ENCODE measurements at places on chromosomes 5 and 9.

DNA sequence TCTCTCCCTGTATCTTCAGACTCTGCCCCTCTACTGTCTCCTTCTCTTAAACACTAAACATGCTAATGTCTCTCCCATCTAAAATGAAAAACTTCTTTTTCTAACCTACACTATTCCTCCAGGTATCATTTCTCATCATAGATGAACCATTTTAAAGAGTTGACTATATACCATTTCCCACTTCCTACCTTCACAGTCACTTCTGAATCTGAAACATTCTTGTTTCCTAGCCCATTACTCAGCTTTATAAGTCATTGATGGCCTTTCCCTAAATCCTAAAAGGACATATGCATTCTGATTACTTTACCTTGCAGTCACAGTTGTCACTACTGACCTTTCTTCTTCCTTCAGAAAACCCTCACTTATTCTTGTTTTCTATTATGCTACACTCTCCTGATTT lies 118.2 kb downstream of the SSBP2 start:
- no peak for DNase-seq

DNA sequence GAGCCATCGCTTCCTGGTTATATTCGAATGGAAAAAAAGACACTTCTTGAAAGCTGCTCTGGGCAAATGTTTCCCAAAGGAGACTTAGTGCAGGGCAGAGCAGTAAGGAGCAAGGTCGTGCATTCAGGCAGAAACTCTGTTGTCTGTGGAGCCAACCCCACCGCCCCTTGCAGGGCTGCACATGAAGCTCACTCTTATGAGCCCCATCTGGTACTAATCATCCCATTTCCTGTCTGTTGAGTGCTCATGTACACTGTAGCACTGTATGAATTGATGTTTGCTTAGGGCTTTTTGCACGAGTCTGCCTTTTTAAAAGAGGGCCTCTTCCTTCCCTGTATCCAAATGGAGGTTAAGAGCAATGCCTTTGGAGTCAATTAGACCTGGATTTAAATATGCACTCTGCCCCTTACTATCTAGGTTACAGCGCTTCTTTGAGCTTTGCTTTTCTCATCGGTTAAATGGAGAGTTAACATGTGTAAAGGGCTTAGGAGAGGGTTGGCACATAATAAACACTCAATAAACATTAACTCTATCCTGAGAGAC lies 25.4 kb downstream of the HMHB1 start:
- no peak for DNase-seq

- no peak for DNase-seq
Measured at GRCh38 chr5:174877987-174878386, 153.6 kb downstream of the MSX2 start.

DNA sequence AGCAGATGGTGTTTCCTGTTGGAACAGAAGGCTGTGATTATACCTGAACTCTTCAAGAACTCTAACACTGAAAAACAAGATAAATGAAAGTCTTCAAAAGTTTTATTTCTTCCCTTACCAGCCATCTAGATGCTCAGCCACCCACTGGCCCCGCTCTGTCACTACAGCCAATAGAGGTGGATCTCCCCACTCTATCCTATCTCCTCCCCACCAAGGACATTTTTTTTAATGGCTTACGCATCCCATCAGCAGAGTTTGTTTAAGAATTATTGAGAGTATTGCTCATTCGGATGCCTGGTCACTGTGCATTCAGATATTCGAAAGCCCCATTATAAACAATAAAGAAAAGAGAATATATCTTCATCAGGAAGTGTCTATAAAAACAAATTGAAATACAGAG lies 159.4 kb downstream of the RASEF start:
- DNase-seq = no peak

DNA sequence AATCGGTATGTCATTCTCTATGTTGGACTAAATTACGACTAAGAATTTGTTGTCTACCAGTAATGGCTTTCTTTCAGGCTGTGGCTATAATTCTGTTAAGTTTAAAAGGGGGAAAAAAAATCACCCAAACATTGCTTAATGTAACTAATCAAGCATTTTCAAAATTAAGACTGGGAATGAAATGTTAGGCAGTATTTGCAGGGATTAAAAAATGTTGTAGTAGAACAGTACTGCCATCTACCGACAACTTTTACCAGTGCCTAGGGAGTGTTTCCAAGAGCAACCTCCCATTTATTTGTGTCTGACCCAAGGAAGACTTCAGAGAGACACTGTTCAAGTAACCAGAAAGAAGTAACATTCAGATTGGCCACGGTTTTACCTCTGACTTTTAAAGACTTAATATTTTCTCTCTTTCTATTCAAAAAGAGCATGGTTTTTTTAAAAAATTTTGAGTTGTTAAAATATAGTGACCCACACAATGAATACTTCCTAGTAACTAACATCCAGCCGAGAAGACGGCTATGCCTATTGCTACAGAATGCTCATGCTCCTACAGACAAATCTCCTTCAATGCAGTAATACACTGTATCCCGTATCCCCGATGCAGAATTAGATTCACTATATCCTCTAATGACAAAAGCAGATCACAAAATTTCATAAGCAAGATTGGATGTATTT lies 92.4 kb downstream of the ARL15 start:
- no peak for DNase-seq

DNA sequence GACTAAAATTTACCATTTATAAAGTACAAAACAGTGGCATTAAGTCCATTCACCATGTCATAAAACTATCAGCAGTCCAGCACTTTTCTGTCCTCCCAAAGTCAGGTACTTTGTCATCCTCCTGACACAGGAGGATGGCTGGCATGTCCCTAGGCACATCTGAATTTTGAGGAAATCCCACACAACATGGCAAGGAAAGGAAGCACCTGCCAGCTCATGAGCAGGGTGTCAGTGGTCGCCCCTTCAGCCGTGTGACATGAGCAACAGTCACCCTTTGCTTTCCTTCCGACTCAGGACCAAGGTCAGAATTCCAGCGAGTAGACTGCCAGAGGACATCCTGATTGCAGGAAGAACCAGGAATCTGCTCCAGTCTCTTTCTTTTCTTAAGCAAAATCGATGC lies 77.1 kb downstream of the PPARGC1B start:
- no peak for DNase-seq

DNA sequence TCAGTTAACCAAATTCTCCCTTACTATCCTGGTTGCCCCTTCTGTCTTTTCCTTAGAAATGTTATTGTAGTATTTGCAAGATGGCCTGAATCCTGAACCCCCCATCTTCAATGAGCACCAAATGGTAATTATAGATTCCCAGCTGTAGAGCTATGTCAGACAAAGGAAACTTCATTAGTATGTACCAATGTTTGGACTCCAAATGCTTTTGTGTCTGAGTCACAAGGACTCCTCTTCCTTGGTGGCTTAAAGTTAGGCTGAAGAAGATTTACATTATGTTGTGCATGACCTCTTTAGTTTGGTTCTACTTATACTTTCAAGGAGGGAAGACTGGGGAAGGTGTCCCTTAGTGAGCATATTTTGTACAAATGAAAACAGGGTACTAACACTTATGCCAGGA lies 105.9 kb upstream of the CDKN2B start:
- no peak for DNase-seq

- no peak for DNase-seq
Measured at GRCh38 chr9:4750023-4750673, 9.1 kb upstream of the AK3 start.

DNA sequence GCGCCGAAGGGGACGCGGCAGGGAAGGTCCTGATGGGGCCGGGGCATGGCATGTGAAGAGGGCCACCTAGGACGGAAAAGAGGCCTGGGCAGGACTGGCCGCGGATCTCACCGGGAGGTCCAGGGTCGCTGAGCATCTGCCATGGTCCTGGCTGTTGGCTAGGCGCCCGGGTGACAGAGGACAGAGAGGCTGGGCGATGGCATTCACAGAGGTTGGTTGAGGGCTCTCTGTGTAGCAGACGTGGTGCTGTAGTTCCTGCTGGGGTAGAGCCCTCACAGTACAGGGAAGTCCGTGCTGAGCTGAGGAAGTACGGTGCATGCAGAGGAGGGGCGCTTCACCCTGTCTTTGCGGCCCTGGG lies 427 bp downstream of the PCYOX1L start:
- DNase-seq = no peak

GRCh38 chr5:141486091-141486490 lies 1.3 kb downstream of the PCDHGC4 start:
- DNase-seq = no peak

- no peak for DNase-seq
Measured at GRCh38 chr5:123585871-123586270, 73.9 kb downstream of the CSNK1G3 start.

DNA sequence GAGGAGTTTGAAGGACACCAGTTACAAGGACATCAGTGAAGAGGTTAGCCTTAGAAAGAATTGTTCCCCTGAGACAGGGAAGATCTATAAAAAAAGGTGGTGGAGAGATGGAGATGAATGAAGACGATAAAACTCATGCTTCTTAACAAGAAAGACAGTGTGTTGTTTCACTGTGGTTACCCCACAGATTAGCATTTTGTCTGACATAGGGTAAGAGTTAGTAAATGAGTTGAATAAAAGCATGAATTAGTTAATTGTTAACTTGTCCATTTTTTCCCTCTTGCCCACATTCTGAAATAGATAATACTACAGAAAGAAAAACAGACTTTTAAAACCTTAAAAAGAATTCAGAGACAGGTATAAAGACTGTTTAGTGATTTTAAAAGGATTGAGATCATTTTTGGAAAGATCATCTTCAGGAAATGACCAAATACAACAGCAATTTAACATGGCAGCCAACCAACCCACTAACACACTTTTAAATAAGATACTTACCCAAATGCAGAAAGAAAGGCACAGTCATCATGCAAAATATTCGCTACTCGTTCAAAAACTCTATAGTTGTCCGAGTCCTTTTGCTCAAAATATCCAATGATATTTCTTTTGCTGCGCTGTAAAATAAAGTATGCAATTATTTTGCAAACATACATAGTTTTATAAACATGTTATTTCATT lies 78.5 kb downstream of the ERP44 start:
- no peak for DNase-seq

GRCh38 chr9:110179734-110180133 lies 28.2 kb downstream of the C9orf152 start:
- no peak for DNase-seq

DNA sequence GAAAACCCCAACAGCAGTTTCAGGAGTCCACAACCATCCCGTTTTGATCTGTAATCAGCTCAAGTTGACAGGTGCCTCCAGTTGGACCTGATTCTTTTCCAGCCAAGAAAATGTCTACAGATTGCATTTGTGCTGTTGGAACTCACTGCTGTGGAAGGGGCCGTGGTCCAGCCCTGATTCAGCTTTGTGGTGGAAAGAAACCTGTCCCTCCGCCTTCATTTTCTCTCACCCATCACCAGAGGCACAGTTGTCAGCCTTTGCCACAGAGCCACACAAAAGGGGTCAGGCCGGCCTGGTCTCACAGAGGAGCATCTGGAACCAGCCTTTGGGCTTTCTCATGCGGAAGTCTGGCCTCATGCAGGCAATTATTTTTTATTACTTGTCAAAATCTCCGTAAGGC lies 483.6 kb downstream of the GADD45G start:
- no peak for DNase-seq

DNA sequence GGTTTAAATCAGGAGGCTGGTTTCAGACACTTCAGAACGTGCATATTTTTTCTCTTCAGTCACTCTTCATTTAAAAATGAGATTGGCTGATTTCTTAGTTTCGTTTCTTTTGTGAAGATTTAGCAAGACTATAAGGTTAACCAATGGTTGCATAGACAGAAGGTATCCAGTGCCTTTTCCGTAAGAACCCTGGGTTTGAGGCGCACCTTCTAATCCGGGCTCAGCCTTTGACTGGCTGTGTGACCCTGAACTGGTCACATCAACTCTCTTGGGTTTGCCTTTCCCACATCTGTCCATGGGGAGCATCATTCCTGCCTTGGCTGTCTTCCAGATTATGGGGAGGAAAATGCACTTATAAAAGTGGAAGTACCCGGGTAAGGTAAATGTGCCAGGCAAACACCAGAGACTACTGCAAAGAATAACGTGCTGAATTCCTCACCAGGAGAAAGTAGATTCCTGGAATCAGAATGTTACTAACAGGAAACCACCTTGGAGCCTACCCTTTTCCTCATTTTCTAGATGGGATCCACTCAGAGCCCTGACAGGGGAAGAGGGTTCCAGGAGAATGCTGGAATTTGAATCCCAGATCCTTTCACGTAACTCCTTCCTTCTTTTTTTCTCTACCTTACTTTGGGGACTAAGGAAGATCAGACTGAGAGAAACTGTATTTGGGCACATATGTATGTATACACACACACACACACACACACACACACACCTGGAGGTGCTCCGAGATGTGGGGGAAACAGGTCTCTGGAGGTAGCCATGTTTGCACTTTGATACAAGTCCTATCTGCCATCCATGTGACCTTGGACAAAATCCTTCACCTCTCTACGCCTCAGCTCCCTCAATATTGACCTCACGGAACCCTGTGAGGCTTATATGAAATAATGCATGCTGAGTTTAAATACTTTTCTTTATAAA lies 6.8 kb downstream of the HAND1 start:
- DNase-seq = no peak

All from GM18507 (cell line).